ENCODE measurements at places on chromosomes 12 and 14.

GRCh38 chr14:55777877-55778276 is 197.9 kb downstream of the KTN1 start:
- no peak for DNase-seq

DNA sequence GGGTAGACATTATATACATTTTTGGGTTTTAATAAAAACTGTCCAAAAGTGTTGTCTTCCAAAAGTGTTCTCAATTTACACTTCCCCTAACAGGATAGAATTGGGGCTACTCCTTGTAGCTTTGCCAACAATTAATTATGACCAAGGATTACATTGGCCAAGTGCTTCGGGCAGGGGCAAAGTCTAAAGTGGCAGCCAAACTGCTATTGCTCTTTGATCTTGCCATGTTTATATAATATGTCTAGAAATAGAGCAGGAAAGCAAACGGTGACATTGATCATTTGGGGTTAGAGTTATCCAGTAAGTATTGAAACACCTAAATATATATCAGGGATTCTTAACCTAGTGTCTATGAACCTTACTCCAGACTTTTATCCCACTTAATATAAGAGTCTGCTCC is 31.2 kb upstream of the IGF1 start:
- DNase-seq = no peak

- DNase-seq = no peak
Measured at GRCh38 chr12:105554223-105554678, 223.8 kb downstream of the C12orf75 start.

GRCh38 chr12:105961821-105962671 is 176.7 kb downstream of the NUAK1 start:
- no peak for DNase-seq

DNA sequence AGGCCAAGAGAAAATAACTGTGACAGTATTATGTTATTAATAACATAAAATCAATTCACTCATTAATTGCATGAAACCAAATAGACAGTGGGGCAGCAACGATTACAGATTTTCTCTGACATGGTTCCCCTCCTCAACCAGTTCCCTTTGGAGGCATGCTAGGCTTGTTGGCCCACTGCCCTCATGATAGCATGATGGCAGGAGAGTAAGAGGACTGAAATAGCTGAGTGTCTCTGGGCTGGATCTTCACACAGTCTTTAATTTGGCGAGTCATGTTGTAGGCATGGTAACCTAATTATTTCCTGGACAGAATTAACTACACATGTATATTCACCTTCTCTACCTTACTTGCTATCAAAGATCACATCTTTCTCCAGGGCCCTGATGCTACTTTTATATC is 266.2 kb upstream of the PELI2 start:
- DNase-seq = no peak

GRCh38 chr14:73784181-73784987 is 67.2 kb upstream of the PTGR2 start:
- no peak for DNase-seq

- DNase-seq = no peak
Measured at GRCh38 chr14:57865066-57865402, 858 bp downstream of the SLC35F4 start.

DNA sequence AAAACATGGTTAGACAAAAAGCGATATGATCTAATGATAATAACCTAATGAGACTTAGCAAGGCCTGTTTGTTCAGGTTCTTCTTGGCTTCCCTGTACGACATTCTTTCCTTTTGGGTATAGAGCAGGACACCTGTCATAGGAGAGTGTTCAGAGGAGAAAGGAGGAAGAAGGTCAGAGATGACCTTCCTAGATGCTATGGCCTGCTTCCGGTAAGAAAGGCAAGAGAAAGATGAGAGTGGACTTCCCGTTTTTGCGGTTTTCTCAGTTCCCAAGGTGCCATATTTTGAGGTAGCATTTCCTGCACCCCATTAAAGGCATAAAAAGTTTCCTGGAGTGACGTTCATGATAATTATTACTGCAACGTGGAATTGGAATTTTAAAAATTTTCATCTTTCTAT is 8.7 kb downstream of the CLEC4E start:
- DNase-seq = no peak

- peak; percentile 16 for DNase-seq
Measured at GRCh38 chr14:101065246-101065645, 161.7 kb upstream of the RTL1 start.

DNA sequence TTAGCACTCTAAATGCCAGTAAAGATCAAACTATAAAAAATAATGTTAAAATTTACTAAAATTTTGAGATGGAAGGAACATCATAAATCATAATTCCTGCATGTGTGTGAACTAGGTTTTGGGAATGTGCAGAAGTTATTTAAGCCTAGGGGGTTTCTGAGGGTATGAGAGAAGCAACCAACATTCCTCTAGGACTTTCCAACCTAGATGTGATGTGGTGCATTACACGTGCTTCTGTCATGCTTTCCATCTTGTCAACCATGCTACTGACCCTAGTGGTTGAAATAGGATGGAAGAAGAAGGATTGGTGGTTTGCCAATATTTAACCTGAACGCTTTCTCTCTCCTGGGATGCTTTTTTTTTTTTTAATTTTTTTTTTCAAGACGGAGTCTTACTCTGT is 209.3 kb downstream of the AEBP2 start:
- DNase-seq = no peak

DNA sequence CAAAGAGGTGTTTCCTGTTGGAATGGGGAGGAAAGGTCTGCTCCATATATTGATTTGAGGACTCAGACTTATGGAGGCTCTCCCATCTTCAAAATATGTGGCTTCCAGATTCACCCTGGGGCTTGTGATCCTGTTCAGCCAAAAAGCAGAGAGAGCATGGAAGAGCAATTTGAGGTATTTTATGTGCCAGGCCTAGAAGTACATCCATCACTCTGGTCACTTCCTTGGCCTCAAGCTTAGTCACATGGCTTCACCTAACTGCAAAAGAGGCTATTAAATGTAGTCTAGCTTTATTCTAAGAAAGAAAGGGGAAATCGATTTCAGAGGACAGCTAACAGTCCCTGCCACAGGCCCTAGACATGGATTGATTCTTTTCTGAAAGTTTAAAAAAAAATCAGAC is 86.2 kb downstream of the C12orf50 start:
- no peak for DNase-seq

DNA sequence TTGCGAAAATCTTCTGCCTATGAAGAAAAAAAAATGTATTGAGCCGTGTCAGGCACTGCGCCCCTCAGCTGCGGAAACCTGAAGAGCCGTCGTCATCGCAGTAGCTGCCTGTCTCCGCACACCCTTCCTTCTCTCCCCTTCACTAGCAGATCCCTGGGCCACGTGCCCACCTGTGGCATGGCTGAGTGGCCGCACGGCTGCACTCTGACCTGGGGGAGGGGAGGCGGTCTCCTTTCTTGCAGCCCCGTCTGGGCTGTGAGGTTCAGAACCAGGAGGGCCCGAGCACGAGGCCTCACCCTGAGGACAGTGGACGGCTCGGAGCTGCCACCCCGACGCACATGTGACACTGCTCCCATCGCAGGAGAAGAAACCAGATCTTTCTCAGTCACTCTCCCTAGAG is 24.9 kb downstream of the PGAM5 start:
- no peak for DNase-seq

DNA sequence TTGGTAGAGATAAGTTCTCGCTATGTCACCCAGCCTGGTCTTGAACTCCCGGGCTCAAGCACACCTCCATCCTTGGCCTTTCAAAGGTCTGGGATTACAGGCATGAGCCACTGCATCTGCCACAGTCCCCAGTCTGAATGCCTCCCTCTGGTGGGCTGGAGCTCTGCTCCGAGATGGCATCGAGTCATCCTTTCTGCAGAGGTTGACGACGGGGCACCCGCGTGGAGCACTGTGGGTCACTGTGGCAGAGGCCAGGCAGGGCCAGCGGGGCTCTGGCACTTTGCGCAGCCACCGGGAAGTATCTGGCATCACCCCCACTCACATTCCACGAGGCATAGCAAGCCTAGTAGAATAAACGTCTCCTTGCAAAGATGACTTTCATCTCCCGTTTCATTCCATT is 163.3 kb upstream of the DIO3 start:
- no peak for DNase-seq

DNA sequence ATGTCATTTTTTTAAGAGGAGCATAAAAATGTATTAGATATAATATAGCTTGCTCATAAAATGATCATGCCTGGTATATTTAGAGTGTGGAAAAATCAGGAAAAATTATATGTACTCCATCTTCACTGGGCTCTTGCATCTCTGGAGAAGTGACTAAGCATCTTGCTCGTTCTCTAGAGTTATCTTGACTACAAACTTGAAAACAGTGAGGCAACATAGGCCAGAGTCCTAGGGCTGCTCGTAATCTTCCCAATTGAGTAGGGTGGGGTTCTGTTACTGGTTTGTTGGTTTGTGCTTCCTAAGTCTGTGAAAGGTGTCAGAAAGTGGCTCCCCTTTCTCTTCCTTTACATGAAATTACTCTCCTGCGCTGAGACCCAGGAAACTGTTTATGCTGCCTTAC is 46.2 kb downstream of the AACS start:
- no peak for DNase-seq

DNA sequence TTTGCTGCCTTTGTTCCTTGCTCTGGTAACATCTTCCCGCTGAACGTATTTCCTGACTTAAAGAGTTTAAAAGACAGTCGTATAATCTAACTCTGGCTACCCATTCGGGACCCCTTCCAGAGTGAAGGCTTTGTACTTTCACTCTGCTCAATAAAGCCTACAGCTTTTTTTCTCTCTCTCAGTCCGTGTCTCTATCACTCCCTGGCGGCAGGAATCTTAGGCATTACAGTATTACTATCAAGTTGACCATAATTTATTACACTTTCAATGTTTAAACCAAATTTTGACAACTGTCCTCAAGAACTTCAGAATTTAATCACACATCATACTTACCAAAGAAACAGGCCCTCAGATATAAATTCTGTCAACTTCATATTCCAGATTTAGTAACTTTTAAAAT is 967.9 kb downstream of the FSCB start:
- DNase-seq = peak; percentile 38

GRCh38 chr12:47353508-47353907 is 273.7 kb upstream of the AMIGO2 start:
- no peak for DNase-seq

- DNase-seq = peak; percentile 66
Measured at GRCh38 chr12:124032265-124032886, 59.4 kb downstream of the ZNF664 start.

GRCh38 chr12:131066886-131067490 is 113.3 kb downstream of the ADGRD1 start:
- no peak for DNase-seq

DNA sequence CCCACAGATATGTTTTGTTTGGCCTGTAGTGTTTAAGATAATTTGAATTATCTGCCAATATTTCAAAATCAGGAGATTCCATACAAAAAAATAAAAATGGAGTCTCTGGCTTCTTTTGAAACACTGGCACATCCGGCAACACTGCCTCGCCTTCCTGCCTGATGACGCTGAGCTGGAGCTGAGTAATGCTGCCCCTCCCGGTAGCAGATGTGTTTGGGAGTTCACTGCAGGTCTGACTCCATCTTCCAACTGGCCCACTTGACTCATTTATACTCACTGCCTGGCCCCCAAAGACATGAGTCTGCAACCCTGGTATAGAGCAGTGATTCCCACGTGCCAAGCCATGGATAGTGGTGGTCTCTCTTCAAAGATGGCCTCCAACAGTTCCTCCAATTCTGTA is 7.4 kb downstream of the CIT start:
- no peak for DNase-seq

- no peak for DNase-seq
Measured at GRCh38 chr12:71948390-71948789, 9.7 kb downstream of the TPH2 start.

All from adrenal gland (tissue), 19 donors.